ENCODE measurements at places on chromosomes 7 and 10.

DNA sequence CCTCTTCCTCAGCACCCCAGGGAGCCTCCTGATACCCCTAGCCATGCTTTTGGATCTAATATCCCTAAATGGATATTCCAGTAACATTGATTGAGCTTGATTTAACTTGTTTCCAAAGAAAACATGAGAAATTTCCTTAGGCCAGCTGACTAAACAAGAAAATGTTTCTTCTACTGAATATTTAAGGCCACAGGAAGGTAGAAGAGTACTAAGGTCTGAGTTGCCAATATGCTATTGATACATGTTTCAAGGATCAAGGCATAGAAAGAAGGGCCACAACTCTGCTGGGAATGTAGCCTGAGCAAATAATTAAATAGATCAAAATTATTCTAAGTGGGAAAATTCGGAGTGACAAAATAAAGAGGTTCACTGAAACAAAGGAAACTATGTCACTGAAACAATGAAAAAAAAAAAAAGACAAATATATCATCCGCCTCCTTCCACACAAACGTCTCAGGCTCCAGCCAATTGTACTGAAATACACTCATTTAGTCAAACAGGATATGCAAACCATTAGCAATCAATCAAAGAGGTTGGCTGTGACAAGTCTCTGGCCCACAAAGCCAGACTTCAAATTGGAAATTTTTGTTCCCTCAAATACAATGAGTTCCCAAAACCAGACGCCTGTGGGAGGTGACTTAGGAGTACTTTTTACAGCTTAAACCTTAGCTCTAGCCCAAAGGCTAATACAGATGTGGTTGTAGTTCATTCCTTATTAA is 396.2 kb downstream of the HTR7 start:
- no peak for DNase-seq

DNA sequence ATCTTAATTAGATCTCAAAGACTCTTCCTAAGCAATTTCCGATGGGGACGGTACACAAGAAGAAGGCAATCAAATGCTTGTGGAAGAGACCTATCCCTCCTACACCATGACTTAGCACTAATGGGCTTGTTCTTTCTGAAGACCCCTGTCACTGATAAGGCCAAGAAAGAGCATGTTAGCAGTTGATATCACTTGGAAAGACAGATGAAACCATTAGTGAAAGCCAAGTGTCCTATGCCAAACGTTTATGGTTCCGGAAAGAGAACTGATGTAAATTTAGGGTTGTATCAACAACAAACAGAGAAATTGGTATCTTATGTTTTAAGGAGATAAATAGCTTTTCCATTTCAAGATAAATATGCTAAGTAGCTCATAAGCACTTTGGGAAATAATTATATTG is 6.5 kb downstream of the UROS start:
- DNase-seq = no peak

DNA sequence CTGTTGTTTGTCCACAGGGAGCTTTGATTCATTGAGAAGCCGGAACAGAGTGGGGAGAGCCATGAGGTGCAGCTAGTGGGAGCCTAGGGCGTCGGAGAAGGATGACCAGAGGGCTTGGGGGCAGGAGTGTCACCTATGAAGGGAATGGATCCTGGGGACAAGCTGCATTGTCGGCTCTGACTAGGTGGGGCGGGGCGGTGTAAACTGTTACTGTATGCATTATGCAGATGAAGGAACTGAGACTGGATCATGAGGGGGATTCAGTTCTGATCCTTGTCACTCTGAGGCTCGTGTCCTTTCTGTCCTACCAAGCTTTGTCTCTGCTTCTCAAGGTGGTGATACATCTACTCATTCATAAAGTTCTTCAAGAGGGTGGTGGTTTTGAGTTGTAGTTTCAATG is 39.9 kb upstream of the MMD2 start:
- DNase-seq = no peak

- DNase-seq = no peak
These were observed 31.0 kb upstream of the TRIM8 start for GRCh38 chr10:102613286-102613685.

DNA sequence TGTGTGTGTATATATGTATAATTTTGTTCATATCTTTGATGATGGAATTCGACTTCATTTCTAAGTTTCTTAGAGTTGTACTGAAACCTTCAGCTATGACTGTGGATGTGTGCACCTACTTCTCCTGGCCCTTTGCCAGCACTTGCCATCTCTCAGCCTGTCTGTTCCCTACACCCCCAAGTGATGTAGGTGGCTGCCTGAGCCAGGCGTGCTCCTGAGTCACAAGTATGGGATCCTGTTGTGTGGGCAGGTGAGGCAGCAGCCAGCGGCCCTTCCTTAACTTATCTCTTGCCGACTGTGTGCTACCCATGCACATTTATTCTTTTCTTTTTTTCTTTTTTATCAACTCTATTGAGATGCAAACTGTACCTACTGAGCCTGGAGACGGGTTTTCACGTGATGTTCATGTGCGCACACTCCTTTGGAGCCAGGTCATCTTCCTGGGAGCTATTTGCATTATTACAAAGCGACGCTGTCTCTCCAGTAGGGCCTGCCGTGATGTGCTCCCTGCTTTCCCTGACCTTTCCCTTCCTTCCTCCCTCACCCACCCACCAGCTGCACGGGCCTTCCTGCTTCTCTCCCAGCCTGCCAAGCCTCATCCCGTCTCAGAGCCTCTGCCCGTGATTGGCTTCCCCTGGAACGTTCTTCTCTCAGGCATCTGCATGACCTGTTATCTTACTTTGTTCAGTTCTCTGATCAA is 31.3 kb upstream of the GALNT11 start:
- DNase-seq = no peak
